ENCODE measurements at places on chromosomes 1 and 21. TPM values are rescaled to one million over a fixed set of nuclear protein-coding genes. Genes with fewer than 3 reads are reported as not detected.

GSTM2 gene
- total RNA-seq, result 15.1 TPM

TMEM81 gene
- 0.98 TPM for total RNA-seq

PRR9 gene
- not detected for total RNA-seq

CASQ1 gene
- total RNA-seq, result not detected

RHD gene
- not detected for total RNA-seq

DNAJC28 gene
- total RNA-seq, result 2.6 TPM

SPRR1A gene
- not detected for total RNA-seq

APOBEC4 gene
- total RNA-seq, result not detected

F5 gene
- total RNA-seq, result 86.1 TPM

FCRL2 gene
- 0.23 TPM for total RNA-seq
